ENCODE measurements at places on chromosomes 13 and 19. TPM values are rescaled to one million over a fixed set of nuclear protein-coding genes. Genes with fewer than 3 reads are reported as not detected.
A peak's percentile ranks its signal among the peaks of the same experiment; 100 is the strongest.

The SIRT6 gene
- 7.7 TPM for total RNA-seq

The GAS6 gene
- total RNA-seq, result 130 TPM

The IRGC gene
- not detected for total RNA-seq

The GPR12 gene
- not detected for total RNA-seq

The ERICH4 gene
- not detected for total RNA-seq

The LACC1 gene
- total RNA-seq, result 5.8 TPM

The EDNRB gene
- total RNA-seq, result 211 TPM

The LRRC25 gene
- not detected for total RNA-seq

The FUT3 gene
- total RNA-seq, result not detected

- DNase-seq, result peak; percentile 88
Observed at GRCh38 chr13:41614671-41615527, 157.5 kb downstream of the RGCC start.

GRCh38 chr13:111202745-111203144 is 87.6 kb downstream of the ARHGEF7 start:
- peak; percentile 98 for DNase-seq

DNA sequence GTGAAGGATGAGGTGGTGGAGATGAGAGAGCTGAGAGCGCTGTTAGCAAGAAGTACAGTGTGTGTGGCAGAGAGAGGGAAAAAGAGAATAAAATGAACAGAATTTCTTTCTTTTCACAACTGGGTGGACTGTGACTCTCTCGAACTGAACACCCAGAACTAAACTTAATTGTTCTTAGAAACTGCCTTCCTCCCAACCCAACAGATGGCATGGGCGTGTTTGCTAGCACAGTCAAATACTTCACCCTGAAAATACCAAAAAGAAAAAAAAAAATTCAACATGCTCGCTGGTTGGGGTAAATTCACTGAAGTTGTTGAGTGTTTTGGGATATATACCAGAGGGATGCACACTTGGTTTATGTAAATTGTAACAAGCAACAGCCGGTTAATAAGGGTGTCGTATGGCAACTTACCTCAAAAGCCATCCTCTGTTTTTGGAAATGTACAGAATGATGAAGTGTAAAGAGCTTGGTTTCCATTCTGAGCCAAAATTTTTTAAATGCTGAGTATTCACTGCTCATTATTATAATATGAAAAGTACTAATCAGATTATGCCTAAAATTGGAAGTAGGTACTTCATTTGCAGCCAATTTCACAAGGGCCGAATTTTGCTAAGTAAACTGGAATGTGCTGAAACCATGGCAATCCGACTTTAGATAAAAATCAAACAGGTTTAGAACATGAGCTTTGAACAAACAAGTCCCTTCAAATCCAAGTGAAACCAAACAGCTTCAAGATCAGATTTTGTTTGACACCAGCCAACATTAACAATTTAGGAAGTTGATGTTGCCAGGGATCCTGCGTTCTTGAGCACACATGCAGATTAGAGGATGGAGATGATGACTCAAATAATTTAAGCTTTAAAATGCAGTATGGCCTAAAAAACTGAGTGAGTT is 115.8 kb downstream of the ZIC5 start:
- DNase-seq, result no peak

- peak; percentile 81 for DNase-seq
Observed at GRCh38 chr19:35828692-35829301, 16.2 kb upstream of the PRODH2 start.

GRCh38 chr13:59861676-59862075 is 302.1 kb downstream of the DIAPH3 start:
- DNase-seq, result peak; percentile 75

DNA sequence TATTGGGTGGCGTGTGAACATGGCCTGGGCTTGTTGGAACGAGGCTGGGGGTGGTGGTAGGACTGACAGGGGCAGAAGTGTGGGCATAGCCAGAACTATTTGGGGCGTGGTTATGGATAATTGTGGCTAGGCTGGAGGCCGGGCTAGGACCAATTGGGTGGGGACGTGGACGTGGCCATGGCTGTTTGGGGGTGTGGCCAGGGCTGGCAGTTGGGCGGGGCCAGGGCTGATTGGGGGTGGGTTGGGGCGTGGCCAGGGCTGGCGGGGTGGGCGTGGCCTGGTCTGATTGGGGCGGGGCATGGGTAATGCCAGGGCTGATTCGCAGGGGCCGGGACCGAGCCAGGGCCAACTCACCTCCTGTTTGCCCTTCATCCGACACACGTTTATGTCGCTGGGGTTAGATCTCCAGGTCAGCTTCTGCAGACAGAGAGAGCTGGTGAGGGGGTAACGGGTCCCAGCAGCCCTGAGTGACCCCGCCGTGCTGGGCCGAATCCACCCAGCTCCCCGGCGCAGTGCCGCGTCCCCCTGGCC is 2.8 kb downstream of the SEMA6B start:
- DNase-seq, result peak; percentile 83

GRCh38 chr19:47778954-47779351 is 450 bp downstream of the SELENOW start:
- peak; percentile 23 for DNase-seq

DNA sequence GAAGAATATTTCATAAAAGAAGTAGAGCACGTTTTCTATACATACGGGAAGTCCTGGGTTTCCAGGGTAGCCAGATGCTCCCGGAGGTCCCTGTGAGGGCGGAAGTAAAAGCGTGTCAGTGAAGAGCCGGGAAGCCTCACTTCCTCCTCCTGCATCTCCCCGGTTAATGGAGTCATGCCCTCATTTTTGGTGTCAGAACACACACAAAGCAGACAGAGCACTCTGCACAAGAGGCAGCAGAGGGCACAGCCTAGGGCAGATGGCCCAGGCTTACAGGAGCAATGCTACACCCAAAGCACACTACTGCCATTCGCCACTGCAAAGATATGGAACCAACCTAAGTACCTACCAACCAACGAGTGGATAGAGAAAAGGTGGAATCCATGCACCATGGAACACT is 94.4 kb downstream of the COL4A1 start:
- DNase-seq, result no peak

GRCh38 chr19:14916848-14917247 is 24.4 kb upstream of the OR7C2 start:
- no peak for DNase-seq

GRCh38 chr13:30045916-30046704 is 195.7 kb upstream of the UBL3 start:
- DNase-seq, result no peak

GRCh38 chr19:45070861-45071544 is 5.3 kb downstream of the ZNF296 start:
- DNase-seq, result no peak

GRCh38 chr13:57353831-57354230 is 186.8 kb downstream of the PRR20E start:
- no peak for DNase-seq

Measured in lung microvascular endothelial cell (primary cell).